Stimulated activated CD4-positive, alpha-beta T cell treated with anti-CD3 and anti-CD28 coated beads, TNF-alpha, amount 100 ng/mL, for 1 hour (primary cell): ENCODE measurements at places on chromosomes 16 and 17.

DNA sequence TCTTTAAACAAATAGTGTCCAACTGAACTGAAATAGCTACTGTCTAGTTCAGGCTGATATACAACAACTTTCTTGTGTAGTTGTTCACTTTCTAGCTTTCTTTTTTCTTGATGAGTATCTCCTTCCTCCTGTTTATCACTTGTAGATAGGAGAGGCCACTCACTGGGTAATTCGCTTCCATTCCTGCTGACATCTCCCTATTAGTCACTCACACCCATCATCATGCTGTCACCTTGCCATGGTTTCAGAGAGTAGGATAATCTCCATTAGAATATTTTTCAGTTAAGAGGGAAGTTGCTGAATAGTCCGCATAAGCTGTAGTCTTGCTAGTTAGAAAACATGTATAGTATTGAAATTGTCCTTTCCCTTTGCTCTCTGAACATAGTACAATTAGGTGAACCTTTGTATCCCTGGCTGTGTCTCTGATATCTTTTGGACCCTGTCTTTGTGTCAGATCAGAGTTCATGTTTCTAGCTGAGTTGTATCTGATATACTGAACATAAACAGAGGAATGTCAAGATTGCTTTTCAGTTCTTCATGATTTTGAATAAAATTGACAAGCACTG, 64.4 kb upstream of the RASL10B start:
- DNase-seq, result no peak

DNA sequence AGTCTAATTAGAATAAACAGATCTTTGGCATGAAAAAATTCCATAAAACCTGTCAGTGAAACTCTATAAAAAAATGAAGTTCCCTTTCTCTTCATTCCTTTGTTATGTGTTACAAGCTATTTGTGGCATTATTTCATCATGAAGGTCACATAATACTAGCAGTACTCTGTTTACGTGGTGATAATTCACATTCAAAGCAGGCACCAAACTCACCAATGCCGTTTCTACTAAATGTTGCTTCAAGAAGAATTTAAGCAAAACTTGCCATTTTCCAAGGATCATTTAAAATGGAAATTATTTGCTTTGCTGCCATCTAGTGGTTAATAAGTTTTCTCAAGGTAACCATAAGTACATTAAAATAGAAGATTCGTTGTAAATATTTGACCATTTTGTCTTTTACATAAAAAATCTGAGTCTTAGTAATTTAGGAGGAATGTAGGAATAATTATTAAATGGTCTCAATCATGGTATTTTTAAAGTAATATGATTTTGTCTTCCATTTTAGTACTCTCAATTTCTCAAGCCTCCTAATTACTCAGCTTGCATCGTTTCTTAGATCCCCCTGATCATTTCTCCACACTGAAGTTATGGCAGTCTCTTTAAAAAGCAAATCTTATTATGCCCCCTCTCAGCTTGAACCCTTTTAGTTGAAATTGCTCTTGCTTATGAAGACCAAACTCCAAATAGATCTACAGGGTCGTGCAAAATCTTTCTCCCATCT, 80.8 kb downstream of the OMG start:
- no peak for DNase-seq

GRCh38 chr17:81184555-81184954, 18.5 kb upstream of the AATK start:
- DNase-seq, result no peak

- no peak for DNase-seq
Measured at GRCh38 chr17:81176666-81177065, 10.6 kb upstream of the AATK start.

GRCh38 chr17:77925831-77926543, 32.5 kb upstream of the TNRC6C start:
- no peak for DNase-seq

DNA sequence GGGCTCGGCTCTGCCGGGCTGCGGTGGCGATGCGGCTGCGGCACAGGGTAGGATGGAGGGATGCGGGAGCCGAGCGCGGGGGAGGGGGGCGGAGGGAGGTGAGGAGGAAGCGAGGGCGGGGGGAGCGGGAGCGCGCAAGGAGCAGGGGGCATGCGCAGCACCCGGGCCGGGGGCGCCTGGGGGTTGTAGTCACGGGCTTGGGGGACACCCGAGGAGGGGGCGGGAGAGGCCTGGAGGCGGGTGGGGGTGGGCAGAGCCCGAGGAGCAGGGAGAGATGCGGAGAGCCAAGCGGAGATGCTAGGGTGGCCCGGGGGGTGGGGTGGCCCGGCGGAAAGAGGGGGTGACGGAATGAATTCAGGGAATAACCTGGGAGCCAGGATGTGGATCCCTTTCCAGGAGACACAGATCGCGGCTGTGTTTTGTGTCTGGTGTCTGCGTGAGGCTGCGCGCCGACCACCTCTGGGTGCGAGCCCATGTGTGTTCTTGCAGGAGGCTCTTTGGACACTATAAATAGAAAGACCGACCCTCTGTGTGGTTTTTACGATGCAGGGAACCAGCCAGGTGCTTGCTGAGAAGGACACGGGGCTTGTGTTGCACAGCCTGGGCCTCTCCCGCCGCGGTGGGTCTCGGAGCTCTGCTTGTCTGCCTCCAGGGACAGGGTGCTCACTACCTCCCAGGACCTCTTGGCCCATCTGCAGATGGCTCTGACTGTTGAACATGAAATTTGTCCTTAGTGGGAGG, at the start of gene STX1B:
TSS of gene STX1B (minus strand) at position 54 of the 741 bp plus-strand sequence. CDS start 242 bp downstream, outside the sequence.
- DNase-seq, result no peak

DNA sequence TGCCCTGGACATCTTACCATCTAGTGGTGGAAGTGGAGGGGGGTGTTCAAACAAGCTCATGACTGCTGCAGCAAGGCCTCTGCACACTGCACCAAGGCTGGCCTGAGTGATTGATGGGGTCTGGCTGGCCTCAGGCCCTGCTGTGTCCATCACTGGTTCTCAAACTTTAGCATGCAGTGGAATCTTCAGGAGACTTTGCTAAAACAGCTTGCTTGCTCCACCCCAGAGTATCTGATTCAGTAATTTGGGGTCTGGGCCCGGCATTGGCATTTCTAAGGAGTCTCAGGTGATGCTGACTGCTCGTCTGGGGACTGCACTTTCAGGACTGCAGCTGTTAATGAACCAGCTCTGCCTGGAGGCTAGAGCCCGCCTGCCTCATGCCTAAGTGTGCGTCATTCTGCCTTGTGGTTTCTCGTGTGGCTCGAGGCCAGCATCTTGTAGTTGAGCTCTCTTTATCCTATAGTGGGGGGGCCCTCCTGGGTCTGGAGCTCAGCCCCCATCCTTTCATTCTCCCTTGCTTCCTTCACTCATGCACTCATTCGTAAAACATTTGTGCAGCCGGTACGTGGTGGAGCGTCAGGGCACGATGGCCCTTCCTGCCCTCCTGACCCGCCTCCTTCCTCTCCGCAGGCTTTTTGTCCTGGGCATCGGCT, 4.1 kb downstream of the MGAT5B start:
- no peak for DNase-seq

- no peak for DNase-seq
Measured at GRCh38 chr16:1057252-1057932, 15.2 kb upstream of the SSTR5 start.

DNA sequence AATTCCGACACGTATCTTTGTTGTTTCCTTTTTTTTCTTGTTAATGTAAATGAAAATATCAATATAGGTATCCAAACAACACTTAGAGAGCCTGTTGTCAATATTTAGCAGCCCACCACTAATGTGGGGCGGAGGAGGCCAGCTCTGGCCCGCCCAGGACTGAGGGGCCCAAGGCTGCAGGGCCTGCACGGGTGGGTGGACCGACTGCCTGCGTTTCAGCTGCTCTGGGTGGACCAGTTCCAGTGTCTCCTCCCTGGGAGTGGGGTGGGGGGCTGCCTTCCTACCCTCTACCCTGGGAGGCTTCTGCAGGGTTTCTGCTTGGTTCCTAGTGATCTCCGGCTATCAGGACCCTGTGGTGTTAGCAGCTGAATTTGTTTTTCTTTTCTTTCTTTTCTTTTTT, 15.9 kb upstream of the ADGRG1 start:
- DNase-seq, result no peak

DNA sequence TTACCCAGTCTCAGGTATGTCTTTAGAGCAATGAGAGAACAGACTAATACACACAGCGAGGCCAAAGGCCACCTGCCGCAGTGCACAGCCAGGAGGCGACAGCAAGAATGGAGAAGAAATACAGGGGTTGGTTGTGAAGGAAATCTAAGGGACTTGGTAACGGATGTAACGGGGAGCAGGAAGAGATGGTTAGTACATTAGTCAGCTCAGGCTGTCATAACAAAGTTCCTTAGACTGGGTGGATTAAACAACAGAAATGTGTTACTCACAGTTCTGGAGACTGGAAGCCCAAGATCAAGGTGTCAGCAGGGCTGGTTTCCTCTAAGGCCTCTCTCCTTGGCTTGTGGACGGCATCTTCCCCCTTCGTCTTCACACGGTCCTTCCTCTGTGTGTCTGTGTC, 47.1 kb downstream of the TVP23C start:
- no peak for DNase-seq

- DNase-seq, result no peak
Measured at GRCh38 chr16:4762205-4762604, 4.8 kb downstream of the ZNF500 start.

DNA sequence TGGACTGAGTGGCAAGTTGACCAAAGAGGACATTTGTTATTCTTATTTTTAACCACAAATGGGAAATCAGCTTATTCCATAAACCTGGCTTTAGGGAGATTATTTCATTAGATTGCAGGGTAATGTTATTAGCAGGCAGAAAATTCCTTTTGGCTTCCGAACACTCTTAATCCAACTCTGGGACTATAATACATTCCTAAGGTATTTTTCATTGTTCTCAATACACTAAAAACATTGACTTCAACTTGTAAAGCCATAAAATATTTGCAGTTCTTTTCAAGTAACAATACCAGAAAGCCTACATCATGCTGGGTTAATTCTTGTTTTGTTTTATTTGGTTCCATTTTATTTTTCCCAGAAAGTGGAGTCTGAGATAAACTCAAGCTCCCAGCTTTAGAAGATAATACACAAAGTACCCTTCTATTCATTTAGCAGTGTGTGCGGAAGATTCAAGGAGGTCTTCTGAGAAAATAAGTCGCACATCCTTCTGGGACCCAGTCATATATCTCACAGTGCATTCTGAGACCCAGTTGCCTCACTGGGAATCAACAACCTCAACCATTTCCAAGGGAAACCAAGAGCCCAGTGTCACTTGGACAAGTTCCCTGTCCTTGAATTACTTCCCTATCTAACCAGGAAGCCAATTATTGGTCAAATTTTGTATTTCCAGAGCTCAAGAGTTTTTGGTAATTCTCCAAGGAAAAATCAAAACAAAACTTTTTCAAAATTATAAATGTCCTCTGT, 389.6 kb upstream of the DYNLRB2 start:
- DNase-seq, result no peak

GRCh38 chr17:47952171-47953021, 5.3 kb downstream of the PRR15L start:
- DNase-seq, result no peak

DNA sequence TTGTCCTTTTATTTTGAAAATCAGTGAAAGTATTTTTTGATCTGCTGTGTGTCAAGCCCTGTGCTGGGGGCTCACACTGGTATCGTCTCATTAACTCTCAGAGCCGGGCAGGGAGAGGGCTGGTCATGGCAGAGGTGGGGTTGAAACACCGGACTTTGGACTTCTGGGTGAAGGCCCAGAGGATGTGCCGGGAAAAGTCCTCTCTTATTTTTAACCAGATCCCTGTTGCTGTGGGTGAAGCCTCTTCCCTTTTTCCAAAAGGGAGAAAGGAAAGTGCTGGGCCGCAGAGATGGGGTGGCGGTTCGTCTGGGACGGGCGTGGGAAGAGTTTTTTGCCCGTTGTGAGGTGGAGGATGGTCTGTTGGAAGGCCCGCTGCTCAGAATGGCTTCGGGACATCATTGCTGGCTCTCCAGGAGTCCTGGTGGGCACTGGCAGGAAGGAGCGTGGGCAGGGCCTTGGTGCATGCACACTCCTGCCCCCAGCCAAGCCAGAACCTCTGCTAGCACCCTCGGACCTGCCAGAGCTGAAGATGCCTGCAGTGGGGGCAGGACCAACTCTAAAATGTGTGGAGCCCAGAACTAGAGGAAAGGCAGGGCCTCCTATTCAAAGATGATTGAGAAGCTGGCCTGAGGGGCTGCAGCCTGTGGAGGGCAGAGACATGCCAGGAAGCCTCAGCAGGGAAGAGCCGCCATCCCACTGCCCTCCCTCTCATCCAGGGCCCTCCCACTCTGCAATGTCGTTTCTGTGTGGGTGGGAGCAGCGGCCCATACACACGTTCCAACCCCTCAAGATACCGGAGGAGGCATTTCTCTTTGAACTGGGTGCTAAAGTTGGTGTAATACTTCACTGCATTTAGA, 213.2 kb downstream of the CCDC182 start:
- no peak for DNase-seq

GRCh38 chr16:31714903-31715504, 158.6 kb upstream of the ZNF267 start:
- no peak for DNase-seq

DNA sequence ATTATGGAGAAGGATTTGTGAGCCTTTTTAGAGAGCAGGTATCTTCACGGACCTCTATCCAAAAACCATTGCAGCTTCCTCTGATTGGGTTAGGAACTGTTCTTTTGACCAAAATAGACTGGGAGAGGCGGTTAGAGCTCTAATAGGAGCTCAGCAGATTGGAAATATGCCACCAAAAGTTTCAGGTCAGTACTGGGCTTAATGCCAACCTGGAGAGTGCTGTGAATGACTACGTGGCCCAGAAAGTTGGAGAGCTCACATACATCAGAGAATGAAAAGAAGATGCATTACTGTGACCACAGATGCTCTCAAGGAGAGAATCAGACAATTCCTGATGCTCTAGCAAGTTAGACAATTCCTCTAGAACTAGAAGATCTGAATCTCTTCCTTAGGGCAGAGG, 86.5 kb downstream of the ABCA8 start:
- DNase-seq, result no peak

DNA sequence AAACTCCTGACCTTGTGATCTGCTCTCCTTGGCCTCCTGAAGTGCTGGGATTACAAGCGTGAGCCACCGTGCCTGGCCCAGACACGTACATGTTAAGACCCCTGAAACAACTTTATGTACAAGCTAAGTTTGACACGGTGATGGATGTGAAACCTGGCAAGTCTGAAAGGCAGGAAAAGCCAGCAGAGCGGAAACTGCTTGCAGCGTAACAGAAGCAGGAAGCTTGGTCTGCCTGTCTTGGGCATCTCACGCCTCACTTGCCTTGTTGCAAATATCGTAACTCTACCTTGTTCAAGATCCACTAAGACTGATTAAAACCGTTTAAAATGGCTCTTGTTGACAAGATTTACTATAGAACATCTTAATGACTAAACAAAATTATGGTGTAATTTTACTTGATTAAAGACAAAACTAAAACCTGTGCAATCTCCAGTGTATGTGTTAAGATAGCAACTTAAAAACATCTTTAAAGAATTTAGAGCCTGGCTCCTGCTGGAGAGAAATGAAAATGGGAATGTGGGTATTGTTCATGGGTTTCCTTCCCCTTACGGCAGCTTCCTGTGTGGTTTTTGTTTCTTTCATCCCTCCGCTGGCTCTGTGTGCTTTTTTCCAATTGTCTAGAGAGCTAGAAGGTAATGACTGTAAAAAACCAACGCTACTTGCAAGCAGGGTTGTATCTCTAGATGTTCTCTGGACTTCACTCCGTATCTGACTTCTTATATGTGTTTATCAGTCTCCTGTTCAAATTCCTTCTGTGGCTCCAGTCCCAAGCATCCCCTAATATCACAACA, 477.6 kb downstream of the XYLT1 start:
- DNase-seq, result no peak
